Stimulated activated CD8-positive, alpha-beta memory T cell treated with anti-CD3 and anti-CD28 coated beads, Interleukin-4, amount 100 ng/mL, for 1 hour (primary cell): ENCODE measurements at places on chromosomes 4 and X.

GRCh38 chrX:137424679-137425078 is 141.2 kb upstream of the ZIC3 start:
- DNase-seq, result no peak

DNA sequence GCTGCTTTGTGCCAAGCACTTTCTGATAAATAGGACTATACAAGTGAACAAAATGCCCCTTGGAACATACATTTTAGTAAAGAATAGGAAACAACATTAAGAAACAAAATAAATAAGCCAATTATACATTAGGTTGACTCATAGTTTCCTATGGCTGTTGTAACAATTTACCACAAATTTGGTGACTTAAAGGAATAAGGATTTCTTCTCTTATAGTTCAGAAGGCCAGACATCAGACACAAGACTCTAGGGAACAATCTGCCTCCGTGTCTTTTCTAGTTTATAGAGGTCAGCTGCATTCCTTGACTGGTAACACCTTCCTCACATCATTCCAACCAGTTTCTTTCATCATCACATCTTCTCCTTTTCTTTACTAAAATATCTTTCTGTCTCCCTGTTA is 235.9 kb upstream of the PCDH18 start:
- DNase-seq, result no peak

- DNase-seq, result no peak
Observed at GRCh38 chrX:140526171-140526570, 21.3 kb upstream of the SOX3 start.

- no peak for DNase-seq
Observed at GRCh38 chrX:40058719-40059118, 39.0 kb downstream of the BCOR start.

- no peak for DNase-seq
Observed at GRCh38 chrX:155779831-155780230, 101.3 kb upstream of the VAMP7 start.

- DNase-seq, result no peak
Observed at GRCh38 chr4:55079451-55080173, 45.8 kb downstream of the KDR start.

DNA sequence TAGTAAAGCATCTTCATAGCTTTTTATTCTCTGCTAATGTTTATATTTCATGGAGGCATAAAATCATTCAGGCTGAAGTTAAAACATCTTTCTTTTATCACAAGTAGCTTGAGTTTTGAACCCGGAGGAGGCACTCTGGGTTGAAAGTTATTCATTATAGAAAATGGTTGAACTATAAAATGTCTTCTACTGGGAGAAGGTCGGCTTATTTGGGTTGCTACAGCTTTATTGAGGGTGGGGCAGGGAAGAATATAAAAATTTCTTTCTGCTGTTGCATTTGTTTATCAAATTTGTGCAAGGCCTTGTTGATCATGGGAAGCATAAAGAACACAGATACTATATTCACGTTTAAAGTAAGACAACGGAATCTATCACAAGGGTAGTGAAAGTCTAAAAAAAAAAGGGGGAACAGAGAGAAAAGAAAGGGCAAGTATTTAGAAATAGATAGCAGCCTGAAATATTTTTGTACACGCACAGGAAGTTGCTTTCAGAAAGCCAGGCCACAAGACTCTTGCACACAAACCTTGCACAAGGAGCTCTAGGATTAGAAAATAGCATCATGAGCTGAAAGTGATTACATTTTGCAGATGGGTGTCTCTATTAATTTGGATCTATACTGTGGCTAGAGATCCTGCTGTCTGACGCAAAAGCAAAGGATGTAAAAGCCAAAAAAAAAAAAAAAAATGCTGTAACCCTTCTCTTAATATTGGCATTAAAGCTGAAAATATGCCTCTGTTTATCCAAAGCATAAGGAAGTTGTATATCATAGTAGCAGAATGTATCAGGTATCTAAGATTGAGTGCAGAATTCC is 37.2 kb upstream of the FAM9C start:
- DNase-seq, result no peak

GRCh38 chrX:22541926-22542325 is 269.2 kb downstream of the CBLL2 start:
- DNase-seq, result no peak

DNA sequence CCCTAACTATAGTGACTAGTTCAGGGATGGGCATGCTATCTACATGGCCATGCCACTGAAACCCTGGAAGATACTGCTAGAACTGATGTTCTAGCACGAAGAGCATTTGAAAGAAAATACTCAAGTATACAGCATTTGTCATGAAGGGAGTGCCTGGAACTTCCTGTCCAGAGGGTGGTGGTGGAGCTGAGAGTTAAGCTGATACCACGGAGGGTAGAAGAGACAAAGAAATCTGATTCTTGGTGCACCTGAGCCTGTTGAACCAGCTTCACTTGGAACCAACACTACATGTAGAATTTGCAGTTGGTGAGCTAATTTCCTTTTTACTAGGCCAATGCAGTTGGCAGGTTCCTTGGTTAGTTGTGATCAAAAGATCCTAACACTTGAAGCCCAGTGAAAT is 116.4 kb downstream of the CCNG2 start:
- no peak for DNase-seq

GRCh38 chr4:141899541-141899940 is 263.2 kb downstream of the IL15 start:
- no peak for DNase-seq

GRCh38 chr4:53889326-53890055 is 174.9 kb downstream of the CHIC2 start:
- no peak for DNase-seq

DNA sequence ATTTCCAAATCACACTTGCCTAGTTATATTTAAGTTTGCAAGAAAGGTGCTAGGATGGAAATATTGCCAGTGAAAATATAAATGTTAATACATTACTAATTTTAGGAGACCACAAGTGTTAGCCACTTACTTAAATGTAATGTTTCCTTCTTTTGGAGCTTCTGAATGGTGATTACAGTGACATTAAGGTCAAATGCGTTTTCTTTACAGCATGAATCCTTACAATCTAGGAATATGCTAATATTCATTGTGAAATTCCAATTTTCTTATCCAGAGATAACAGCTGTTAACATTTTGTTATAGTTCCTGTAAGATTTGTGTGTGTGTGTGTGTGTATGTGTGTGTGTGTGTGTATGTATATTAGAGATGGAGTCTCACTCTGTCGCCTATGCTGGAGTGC is 70.2 kb upstream of the NUDT6 start:
- no peak for DNase-seq

DNA sequence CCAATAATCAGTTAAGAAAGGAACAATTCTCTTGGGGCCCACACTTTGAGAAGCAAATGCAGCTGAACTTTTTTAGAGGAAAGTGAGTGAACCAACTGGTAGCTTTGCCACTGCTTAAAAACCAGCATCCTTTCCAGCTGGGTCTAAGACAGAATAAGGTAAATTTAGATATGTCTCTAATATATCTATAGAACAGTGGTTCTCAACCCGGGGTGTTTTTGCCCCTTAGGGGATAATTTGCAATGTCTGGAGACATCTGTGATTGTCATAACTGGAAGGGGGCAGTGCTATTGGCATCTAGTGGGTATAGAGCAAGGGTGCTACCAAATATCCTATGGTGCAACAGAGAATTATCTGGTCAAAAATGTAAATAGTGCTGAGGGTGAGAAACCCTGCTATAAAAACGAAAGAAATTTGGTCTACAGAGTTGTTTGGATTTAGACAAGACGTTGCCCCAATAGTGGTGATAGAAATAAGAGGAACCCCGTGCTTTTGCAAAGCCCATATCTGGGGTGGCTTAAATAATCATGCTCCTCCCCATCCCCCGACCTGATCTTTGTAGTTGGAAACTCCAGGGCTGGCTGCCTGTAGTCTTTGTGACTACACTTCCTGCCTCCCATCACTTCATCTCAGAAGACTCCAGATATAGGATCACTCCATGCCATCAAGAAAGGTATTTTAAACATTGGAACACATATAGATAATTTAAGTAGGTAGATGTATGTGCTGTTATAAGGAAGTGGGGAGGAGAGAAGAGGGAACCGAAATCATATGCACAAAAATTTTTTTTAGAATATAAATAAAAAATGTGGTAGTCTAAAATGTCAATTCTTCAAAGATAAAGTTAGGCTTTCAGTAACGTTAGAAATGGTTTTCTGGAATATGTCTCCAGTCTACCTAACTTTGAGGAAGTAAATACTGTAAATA is at the start of gene TLR7:
TSS of gene TLR7 (plus strand) at position 622 of the 927 bp plus-strand sequence. CDS start 507 bp downstream, outside the sequence.
- no peak for DNase-seq

GRCh38 chr4:169956091-169956843 is 69.9 kb downstream of the MFAP3L start:
- DNase-seq, result no peak

- DNase-seq, result no peak
Observed at GRCh38 chr4:23929248-23929647, 39.4 kb upstream of the PPARGC1A start.

- DNase-seq, result no peak
Observed at GRCh38 chrX:54496517-54496852, 451 bp upstream of the FGD1 start.

DNA sequence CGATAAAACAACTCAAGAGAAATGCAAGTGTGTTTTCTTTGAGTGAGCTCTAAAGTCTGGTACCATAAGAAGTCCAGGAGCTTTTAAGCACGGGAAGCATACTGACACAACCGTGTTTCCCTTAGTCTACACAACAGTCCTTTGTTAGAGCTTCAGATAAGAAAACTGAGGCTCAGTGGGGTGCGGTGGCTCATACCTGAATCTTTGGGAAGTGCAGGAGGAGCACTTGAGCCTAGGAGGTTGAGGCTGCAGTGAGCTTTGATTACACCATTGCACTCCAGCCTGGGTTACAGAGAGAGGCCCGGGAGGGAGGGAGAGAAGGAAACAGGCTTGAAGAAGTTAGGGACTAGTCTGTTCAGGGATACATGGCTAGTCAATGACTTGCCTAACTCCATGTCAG is 21.9 kb downstream of the LEF1 start:
- no peak for DNase-seq

DNA sequence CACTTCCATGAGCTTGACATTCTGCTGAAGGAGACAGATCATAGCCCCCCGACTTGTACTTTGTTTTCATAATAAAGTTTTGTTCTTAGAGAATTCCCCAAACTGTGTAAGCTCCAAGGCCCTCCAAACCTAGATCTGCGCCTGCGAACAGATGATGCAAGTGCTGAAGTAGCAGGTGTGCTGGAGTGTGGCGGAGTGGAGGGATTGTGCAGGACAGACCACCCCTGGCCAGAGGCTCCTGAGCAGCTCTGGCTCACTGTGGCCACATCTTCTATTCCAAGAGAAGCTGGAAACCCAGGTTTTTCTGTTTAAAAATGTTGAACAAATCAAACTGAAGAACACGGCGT is 46.4 kb downstream of the TBC1D14 start:
- no peak for DNase-seq

- DNase-seq, result no peak
Observed at GRCh38 chr4:96305030-96305429, 465.1 kb downstream of the PDHA2 start.

DNA sequence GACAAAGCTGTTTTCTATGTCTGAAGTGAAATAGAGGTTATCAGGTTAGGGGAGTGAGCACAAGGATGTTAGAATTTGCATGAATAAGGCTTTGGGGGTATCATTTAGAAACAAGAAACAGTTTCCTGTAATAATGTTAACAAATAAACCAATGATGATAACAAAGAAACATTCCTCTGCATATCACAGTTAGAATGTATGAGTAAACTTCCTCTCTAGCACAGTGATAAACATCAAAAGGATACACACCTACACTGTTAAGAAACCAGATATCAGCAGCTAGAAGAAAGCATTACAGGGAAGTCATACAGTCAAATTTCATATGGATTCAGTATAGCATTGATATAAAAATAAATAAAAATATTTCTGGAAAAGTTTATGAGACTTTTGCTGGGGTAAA is 340.0 kb upstream of the MAGEB16 start:
- no peak for DNase-seq

GRCh38 chr4:110624904-110625494 is 2.1 kb upstream of the PITX2 start:
- no peak for DNase-seq

DNA sequence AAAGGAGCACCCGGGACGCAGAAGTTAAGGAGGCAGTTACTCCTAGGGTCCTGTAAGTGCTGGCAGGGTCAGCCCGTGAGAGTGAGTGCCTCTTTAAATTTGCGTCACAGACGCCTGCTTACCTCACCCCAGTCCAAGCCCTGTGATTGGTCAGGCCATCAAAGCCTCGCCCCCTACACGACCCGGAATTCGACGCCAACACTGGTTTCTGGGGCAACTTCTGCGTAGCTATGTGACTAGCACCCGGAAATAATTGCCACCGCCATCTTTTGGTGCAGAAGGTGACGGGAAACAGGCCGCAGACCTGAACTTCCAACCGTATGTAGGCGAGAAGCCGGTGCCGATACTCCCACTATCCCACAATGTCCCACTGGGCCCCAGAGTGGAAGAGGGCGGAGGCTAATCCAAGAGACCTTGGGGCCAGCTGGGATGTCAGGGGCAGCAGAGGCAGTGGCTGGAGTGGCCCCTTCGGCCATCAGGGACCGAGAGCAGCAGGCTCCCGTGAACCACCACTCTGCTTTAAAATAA is at the start of gene DDX53:
TSS of gene DDX53 (plus strand) at position 265 of the 528 bp plus-strand sequence. CDS start at position 363, 98 bp downstream.
- no peak for DNase-seq

DNA sequence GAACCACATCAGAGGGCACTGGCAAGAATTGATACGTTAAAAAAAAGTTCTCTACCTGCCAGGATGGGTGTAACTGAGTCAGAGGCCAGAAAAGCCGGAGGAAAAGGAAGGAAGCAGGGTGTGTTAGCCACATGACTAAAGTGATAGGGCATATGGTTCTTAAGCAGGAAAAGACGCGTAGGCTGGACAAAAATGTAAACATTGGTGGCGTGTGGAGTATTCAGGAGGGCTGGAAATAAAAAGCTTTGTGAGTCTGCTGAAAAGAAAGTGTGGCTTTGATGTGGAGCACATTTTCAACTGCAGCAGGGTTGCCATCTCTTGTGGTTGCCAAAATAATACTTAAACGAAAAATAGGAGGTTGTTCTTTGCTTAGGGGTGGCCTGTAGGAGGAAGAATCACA is 186.5 kb upstream of the RPL34 start:
- DNase-seq, result no peak

DNA sequence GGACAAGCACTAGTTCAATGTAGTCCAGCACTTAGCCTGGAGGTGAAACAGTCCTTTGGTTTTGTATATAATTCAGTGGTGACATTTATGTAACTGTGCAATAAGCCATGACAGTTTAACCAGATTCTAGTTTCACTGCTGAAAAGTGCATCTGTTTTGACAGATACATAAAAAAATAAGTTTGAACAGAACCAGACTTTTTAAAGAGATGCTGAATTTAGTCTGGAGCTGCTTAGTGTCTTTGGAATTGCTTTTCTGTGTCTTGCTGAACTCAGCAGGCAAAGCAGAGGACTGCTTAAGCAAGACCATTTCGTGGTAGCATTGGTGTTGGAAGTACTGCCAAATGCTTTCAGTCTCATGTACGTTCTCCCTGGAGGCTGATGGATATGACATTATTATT is 393.5 kb downstream of the MAPK10 start:
- DNase-seq, result no peak

GRCh38 chrX:138349351-138349750 is 362.2 kb downstream of the FGF13 start:
- DNase-seq, result no peak
